OCI-LY7 (cell line): ENCODE measurements at places on chromosomes 6 and 20. TPM values are rescaled to one million over a fixed set of nuclear protein-coding genes. Genes with fewer than 3 reads are reported as not detected.

ARG1 gene
- total RNA-seq, result not detected in 2 replicates

DEFB115 gene
- total RNA-seq, result not detected in 2 replicates

ADAT2 gene
- 23.0 and 27.2 TPM in 2 replicates for total RNA-seq

METTL24 gene
- total RNA-seq, result not detected in 2 replicates

GLP1R gene
- total RNA-seq, result not detected in 2 replicates

GUCA1A gene
- total RNA-seq, result not detected in 2 replicates

CNBD2 gene
- total RNA-seq, result 10.2 and 10.5 TPM in 2 replicates

PLG gene
- 2.3 and 3.4 TPM in 2 replicates for total RNA-seq

TMEM30A gene
- 31.2 and 32.1 TPM in 2 replicates for total RNA-seq

MICA gene
- total RNA-seq, result 8.3 and 9.9 TPM in 2 replicates

SH3BGRL2 gene
- total RNA-seq, result 0.09 and 0.25 TPM in 2 replicates

GRCh38 chr6:17291778-17292177 is 10.6 kb downstream of the RBM24 start:
- no peak for DNase-seq

- DNase-seq, result no peak
Measured at GRCh38 chr6:40244699-40245098, 310.4 kb upstream of the MOCS1 start.

GRCh38 chr6:53476964-53477363 is 67.9 kb downstream of the GCLC start:
- DNase-seq, result no peak

DNA sequence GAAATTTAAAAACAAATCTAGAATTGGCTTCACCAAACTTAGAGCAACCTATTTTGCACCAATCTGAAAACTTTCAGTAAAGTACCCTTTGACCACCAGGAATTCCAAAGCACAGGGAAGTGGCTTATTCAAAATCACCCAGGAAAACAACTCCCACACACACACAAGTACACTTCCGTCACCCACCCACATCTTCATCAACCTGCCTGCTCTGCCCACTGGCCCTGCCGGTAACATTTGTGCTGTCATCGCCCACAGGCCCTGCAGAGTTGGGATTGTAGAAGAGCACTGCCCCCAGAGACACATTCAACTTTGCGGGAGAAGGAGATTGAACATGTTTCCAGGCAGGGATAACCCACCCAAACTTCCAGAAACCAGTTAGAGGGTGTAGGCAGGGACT is 19.3 kb upstream of the SCML4 start:
- no peak for DNase-seq

DNA sequence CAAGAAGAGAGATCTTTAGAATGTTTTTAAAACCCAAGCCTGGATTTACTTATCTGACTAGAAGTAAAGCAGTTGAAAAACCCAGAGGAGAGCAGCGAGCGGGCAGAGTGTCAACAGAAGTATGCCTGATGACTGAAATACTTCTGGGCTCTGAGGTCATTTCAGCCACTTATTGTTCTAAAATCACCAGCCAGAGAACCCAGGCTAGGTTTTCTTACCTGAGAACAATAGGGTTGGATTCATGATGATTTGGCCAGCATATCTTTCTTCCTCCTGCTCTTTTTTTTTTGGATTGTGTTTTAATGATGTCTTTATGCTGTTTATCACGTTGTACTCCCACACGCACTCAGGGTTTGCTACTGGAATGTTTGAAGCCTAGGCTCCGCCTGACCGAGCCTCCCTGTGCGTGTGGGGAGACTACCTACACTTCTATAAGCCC is 63.0 kb upstream of the KIF25 start:
- DNase-seq, result no peak

GRCh38 chr6:93859971-93860370 is 440.6 kb upstream of the EPHA7 start:
- DNase-seq, result no peak

- DNase-seq, result no peak
Measured at GRCh38 chr20:35909176-35909575, 45.1 kb downstream of the SCAND1 start.

- no peak for DNase-seq
Measured at GRCh38 chr6:46290421-46291274, 119.9 kb upstream of the ENPP5 start.

- DNase-seq, result no peak
Measured at GRCh38 chr6:56604186-56604585, 38.5 kb downstream of the DST start.

DNA sequence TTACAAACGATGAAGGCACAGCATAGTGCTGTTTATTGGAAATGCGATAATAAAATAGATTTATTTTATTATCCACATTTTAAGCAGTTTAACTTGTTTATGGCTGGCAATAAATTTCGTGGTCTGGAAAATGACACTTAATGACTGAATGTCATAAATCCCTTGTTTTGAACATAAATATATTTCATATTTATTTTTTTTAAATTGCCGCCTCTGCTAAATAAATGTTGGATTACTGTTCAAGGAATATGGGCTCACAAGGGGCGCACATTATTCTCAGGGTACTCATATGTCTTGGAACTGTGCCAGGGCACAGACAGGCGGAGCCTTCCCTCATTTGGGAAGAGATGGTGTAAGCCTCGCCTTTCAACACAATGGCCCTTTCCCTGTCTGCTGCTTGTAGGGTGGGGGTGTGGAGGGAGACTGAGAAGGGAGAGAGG is 134.3 kb downstream of the PXDC1 start:
- DNase-seq, result no peak

GRCh38 chr6:15763837-15764236 is 101.0 kb upstream of the DTNBP1 start:
- no peak for DNase-seq

- DNase-seq, result no peak
Measured at GRCh38 chr6:40146902-40147301, 212.6 kb upstream of the MOCS1 start.
